Frontal cortex (tissue), 4 donors: ENCODE measurements at places on chromosomes 5 and 9. TPM values are rescaled to one million over a fixed set of nuclear protein-coding genes. Genes with fewer than 3 reads are reported as not detected.

- no peak for DNase-seq
Observed at GRCh38 chr5:135596157-135596763, 17.5 kb upstream of the CXCL14 start.

- no peak for DNase-seq
Observed at GRCh38 chr5:175861337-175862130, 9.8 kb upstream of the CPLX2 start.

DNA sequence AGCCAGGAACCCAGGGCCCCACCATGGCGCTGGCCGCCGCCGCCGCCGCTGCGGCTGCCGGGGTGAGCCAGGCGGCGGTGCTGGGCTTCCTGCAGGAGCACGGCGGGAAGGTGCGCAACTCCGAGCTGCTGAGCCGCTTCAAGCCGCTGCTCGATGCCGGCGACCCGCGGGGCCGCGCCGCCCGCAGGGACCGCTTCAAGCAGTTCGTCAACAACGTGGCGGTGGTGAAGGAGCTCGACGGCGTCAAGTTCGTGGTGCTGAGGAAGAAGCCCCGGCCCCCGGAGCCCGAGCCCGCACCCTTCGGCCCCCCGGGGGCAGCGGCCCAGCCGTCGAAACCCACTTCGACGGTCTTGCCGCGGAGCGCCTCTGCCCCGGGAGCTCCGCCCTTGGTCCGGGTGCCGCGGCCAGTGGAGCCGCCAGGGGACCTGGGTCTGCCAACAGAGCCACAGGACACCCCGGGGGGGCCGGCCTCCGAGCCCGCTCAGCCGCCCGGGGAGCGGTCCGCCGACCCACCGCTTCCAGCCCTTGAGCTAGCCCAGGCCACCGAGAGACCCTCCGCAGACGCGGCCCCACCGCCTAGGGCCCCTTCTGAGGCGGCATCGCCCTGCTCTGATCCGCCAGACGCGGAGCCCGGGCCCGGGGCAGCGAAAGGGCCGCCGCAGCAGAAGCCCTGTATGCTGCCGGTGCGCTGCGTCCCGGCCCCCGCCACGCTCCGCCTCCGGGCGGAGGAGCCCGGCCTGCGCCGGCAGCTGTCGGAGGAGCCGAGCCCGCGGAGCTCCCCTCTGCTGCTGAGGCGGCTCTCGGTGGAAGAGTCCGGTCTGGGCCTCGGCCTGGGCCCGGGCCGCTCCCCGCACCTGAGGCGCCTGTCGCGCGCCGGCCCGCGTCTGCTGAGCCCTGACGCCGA, 749 bp downstream of the SOWAHA start:
- DNase-seq = peak; percentile 83

- DNase-seq = no peak
Observed at GRCh38 chr9:97474372-97474925, 27.0 kb upstream of the TMOD1 start.

DNA sequence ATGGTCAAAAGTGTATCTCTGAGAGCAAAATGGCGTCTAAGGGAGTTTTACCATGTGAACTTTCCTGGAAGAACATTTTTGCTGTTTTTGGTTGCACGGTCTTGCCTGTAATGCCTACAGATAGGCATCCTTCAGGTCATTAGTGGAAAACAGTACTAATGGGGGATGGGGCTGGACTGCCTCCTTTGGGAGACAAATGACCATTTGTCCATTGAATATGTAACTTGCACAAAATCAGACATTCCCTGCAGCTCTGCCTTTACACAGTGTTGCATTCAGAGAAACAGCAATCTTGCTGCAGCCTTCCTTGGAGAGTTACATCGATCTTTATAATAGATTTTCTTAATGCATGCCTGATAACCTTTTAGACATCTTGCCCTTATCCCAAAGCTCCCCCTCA, 138.5 kb upstream of the EGFLAM start:
- no peak for DNase-seq

- no peak for DNase-seq
Observed at GRCh38 chr9:129380961-129381401, 202.9 kb upstream of the IER5L start.

DNA sequence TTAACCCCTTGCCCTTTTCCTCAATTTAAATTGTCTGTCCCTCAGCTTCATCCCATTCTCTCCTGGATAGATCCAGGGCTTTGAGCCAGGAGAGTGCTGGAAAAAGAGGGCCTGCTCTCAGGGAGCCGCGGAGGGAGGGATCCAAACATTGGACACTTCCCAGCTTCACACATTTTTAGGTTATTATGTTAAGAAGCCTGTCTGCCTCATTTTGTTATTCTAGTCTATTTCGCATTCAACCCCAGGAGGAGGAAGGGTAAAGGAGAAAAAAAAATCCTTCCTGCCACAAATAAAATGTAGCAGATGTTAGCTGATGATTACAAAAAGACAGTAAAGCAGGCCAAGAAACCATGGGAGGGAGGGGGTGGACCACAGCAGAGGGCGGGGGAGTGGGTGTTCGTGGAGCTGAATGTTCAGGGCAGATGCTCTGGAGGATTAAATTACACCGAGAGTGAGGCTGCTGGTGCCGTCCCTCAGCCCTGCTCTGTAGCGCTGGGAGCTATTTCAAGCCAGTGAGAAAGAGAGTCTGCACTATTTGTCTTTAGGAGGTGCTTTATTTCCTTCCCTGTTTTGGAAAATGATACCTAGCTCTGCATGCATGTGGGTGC, 60.6 kb upstream of the ZFR start:
- DNase-seq = peak; percentile 53

GRCh38 chr5:115487168-115487567, 57.4 kb downstream of the FEM1C start:
- DNase-seq = no peak

The PCDHB12 gene
- total RNA-seq = 12.6 TPM

DNA sequence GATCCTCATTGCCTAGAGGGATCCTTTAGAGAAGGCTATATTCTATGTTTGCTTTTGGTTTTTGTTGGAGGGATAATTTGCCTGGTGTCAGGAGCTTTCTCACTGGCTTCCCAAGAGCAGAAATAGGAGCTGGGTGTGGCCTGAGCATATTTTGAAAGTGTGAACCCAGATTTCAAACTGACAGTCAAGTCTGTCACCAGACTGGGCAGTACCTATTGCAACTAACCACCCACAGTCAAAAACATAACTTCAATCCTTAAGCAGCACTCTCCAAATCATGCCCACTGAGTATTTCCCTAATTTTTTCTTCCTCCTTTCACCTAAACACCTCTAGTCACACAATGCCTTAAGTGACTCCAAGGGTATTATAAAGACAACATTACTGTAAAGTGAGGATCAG, 278.4 kb downstream of the EBF1 start:
- no peak for DNase-seq

The NR6A1 gene
- 1.6 TPM for total RNA-seq

The TRIM36 gene
- 105 TPM for total RNA-seq

GRCh38 chr9:3916411-3916810, 383.5 kb downstream of the GLIS3 start:
- no peak for DNase-seq

The TEX48 gene
- total RNA-seq = not detected

DNA sequence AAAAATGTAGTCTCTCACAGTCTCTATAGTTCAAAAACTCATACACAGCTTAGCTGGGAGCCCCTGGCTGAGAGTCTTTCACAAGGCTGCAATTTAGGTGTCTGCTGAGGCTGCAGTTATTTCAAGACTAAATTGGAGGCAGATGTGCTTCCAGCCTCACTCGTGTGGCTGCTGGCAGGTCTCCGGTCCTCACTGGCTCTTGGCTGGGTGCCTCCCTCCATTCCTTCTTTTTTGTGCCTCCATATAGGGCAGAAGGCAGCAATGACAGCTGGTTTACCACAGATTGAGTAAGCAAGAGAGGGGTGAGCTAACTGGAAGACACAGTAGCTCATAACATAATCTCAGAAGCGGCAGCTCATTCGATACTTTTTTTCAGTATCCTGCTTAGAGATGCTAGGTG, 2167.7 kb upstream of the WWC1 start:
- no peak for DNase-seq

- DNase-seq = no peak
Observed at GRCh38 chr5:14593326-14594021, 11.9 kb downstream of the OTULINL start.

- no peak for DNase-seq
Observed at GRCh38 chr5:30104872-30105596, 1088.5 kb upstream of the CDH6 start.

The ANKRD18A gene
- total RNA-seq = 1.6 TPM

DNA sequence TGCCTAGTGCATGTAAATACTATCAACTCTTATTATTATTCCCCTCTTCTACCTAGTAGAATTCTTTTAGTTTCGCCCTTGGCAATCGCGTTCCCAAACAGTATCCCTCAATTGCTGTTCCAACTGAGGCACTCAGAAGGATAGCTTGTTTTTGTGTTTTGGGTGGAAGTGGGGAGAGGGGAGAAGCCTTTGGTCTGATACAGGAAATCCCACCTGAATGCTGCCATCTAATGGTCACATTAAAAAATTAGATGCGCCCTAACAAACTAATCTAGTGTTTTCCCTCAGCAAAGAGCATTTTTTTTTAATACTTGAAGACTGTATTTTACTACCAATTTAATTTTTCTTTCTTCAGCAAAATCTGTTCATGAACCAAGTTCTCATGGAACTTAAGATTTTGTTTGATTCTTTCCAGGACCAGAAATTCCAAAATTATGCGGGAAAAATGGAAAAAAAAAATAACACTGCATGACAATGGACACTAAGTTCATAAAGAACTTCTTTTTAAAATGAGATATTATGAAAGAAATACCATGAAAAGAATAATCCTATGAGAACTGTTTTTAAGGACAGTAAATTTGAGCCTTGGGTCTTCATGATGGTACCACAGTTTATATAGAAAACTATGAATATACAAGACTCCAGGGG, 22.2 kb upstream of the GLDC start:
- DNase-seq = peak; percentile 67

- no peak for DNase-seq
Observed at GRCh38 chr9:78026947-78027346, 4.7 kb downstream of the GNAQ start.

The LOX gene
- 3.3 TPM for total RNA-seq

- no peak for DNase-seq
Observed at GRCh38 chr9:108270561-108270960, 585.2 kb downstream of the ACTL7B start.

The HK3 gene
- 0.41 TPM for total RNA-seq

DNA sequence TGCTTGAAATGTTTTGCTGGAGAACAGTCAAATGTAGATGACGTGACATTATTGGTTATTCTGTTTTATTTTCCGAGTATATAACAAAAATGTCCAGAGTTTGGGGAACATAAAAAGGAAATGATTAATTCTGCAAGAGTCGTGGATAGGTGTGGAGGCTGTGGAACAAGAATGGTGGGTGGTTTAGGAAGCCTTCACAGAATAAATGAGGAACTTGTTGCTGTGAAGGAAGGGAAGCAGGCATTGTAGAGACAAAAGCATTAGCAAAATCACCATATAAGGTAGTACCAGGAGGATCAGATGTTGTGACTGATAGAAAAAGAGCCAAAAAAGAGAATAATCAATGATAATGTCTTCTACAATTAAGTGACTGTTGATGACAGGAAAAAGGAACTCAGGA, 66.2 kb upstream of the CNTLN start:
- DNase-seq = no peak

GRCh38 chr9:6639622-6640021, 5.9 kb downstream of the GLDC start:
- no peak for DNase-seq

- no peak for DNase-seq
Observed at GRCh38 chr5:7610531-7611177, 214.7 kb downstream of the ADCY2 start.

- no peak for DNase-seq
Observed at GRCh38 chr9:110999379-110999778, 38.9 kb downstream of the LPAR1 start.

GRCh38 chr5:121031491-121031890, 567.4 kb downstream of the PRR16 start:
- no peak for DNase-seq
